ENCODE measurements at places on chromosomes 6 and 20.
A peak's percentile ranks its signal among the peaks of the same experiment; 100 is the strongest.

DNA sequence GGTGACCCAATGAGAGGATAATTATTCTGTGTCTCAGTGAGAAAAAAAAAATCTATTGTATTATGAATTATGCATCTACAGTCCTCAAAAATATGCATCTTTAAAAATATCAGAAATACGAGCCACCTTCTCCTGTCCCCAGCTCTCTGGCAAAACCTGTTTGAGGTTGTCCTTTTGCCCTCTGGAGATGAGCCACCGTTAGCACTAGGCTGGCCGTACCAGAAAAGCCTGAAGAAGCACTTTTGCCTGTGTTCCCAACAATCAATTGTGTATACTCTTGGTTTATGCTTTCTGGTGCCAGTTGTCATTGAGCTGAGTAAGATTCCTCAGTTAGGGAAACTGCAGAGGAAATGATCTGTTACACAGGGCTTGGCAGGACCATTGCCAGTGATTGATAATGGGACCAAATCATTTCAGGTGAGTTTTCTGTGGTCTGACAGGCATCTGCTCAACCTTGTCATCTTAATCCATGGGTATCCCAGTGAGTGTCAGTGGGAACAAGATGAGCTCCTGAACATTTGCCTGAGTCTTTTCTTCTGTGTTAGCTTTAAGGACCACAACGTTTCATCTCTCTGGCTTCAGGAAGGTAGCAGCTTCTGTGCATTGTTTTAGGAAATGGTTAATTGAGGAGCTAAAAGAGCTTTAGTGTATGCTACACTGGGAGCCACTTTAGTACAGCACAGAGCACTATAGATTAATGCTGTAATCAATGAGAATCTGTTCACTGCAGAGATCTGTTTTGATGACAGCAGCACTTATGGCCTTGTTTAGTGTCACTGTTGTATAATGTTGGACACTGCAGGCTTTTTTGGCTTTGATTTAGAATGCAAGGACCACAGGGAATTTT, 330.1 kb downstream of the RIMS1 start:
- no peak for DNase-seq

GRCh38 chr20:47927385-47927851, 142.1 kb upstream of the SULF2 start:
- peak; percentile 77 for DNase-seq

- peak; percentile 100 for DNase-seq
These were observed 1.2 kb downstream of the SLC2A4RG start for GRCh38 chr20:63740627-63741353.

GRCh38 chr20:45055056-45055455, 45.9 kb downstream of the KCNS1 start:
- DNase-seq = no peak

- DNase-seq = no peak
These were observed 49.1 kb downstream of the DAAM2 start for GRCh38 chr6:39841291-39841690.

GRCh38 chr20:63442100-63442493, 30.4 kb downstream of the KCNQ2 start:
- DNase-seq = peak; percentile 98

GRCh38 chr6:71531006-71531405, 242.4 kb downstream of the OGFRL1 start:
- DNase-seq = no peak

GRCh38 chr6:11614534-11615213, 77.1 kb downstream of the TMEM170B start:
- DNase-seq = no peak

- DNase-seq = peak; percentile 81
These were observed 33.5 kb upstream of the MCM3 start for GRCh38 chr6:52317841-52318581.

GRCh38 chr6:143193571-143194094, 132.9 kb downstream of the AIG1 start:
- DNase-seq = no peak

DNA sequence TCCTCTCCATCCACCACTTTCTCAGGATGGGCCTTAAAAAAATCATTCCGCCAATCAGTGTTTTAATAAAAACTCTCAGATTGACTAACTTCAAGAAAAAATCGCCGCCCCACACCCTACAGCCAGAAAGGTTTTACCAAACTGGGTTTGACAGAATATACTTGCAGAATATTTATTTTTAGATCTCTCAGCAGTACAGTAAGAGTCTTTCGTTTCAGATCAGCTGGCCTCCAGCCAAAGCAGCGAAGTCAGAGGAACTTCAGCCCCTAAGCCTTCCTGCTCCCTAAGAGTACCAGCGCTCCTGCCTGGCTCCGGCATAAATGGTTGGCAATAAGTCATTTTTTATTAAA, 24.7 kb downstream of the TBC1D7 start:
- peak; percentile 51 for DNase-seq

DNA sequence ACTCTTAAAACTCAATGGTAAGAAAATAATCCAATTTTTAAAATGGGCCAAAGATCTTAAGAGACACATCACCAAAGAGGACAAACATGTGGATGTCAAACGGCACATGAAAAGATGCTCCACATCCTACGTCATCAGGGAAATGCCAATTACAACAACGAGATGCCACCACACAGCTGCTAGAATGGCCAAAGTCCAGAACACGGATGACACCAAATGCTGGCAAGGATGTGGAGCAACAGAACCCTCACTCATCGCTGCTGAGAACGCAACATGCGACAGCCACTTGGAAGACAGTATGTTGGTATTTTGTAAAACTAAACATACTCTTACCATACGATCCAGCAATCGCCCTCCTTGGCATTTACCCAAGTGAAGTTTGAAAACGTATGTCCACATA, 132.8 kb upstream of the CDH4 start:
- DNase-seq = no peak

DNA sequence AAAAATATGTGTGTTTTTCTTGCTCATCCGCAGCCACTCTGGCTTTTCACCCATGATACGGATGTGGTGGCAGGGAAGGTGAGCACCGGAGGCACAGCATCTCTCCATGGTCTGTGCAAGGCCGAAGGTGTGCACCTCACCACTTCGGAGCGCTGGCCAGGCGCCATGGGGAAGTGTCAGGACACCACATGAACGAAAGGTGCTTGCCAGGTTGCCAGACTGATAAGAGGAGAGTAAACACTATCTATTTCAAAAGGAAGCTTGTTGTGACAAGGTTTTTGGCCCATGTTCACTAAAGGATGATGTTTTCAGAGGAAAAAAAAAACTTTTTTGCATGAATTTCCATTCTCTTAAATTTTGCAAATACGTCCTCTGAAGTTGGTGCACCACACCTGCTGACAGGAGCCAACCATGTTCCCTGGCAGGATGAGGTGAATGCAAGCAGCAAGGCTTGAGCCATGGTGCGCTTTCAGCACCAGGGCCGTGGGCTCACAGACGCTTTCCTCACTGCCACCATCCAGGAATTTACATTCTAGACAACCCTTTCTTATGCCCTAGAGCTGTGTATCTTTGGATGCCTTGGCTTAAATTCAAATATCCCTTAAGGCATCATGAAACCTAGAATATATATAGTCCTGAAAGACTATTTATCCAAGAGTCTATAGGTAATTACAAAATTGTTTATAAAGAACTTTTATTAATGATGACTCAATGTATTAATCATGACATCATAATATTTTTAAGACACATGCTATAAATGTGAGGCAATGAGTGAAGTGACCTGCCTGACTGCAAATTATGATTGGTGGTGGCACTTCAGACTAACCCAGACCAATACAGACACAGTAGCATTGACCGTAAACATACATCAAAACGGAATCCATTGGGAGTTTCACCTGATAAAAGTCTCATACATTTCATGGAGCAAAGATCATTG, 234.5 kb downstream of the TFAP2A start:
- DNase-seq = no peak

GRCh38 chr6:107114926-107115694, at the start of gene BEND3:
Gene BEND3, minus strand, starts transcription at chr6:107115515. Its CDS starts 16,230 bp downstream, at chr6:107099285.
- DNase-seq = peak; percentile 90

GRCh38 chr6:150301846-150302519, 66.8 kb upstream of the IYD start:
- DNase-seq = peak; percentile 88

- no peak for DNase-seq
These were observed 16.6 kb downstream of the CD40 start for GRCh38 chr20:46134716-46135115.

DNA sequence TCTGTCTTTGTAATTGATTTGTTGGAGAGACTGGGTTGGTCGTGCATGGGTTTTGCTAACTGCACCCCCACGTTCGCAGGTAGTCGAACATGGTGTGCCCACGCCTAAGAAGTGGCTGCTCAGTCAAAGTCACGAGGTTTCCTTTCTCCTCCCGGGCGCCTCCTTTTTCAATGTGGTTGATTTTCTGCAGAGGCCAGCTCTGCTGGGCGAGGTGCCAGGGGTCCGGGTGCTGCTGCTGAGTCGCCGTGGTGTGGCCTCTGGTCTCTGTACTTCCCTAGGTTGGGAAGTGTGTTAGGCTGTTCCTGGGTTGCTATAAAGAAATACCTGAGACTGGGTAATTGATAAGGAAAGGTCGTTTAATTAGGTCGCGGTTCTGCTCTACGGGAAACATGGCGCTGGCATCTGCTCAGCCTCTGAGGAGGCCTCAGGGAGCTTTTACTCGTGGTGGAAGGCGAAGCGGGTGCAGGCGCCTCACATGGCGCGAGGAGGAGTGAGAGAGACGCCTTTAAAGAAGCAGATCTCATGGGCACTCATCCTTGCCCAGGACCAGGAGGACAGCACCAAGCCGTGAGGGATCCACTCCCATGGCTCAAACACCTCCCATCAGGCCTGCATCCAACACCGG, 14.1 kb downstream of the OSBPL2 start:
- peak; percentile 72 for DNase-seq

- no peak for DNase-seq
These were observed 654.4 kb downstream of the EYS start for GRCh38 chr6:65052626-65053025.

DNA sequence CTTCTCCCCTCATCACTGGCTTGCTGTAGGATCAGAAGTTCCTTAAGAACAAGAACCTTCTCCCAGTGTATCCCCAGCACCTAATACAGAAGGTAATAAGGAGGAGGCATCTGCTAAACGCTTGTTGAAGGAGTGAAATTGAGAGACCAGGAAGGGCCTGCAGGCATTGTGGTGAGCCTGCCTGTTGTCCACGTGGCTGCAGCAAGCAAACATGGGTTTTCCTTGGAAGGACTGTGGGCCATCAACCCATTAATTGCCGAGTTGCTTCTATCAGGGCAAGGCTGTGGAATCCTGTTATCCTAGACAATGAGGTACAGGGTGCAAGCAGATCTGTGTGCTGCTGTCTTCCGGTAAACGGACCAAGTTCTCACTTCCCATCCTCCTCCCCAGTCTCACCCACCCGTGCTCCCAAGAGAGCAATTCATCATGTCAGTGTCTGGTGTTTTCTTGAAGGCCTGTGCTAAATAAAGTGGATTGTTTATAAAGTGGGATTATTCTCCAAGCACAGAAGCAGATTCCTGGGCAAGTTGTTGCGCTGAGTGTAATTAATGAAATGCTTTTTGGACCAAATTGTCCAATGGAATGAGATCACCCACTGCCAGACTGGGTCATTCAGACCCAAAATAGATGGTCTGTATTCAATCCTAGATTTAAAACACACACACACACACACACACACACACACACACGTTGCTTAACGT, 164.6 kb upstream of the CDYL start:
- DNase-seq = peak; percentile 27

DNA sequence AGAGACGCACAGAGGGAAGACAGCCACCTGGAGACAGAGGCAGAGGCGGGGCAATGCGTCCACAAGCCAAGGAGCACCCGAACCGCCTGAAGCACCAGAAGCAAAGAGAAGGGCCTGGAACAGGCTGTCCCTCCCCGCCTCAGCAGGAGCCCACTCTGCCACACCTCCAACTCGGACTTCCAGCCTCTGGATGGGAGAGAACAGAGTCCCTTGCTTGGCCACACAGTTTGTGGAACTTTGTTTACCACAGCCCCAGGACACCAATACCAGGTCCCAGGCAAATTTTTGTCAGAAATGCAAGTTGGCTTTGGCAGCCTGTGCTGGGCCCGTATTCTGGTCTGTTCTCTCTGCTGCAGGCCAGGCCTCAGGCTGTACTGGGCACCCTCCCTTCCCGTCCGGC, 87.5 kb upstream of the RPS6KA2 start:
- DNase-seq = no peak

Data from osteoblast (primary cell).